ENCODE measurements at places on chromosomes 13 and 19.

- DNase-seq = no peak
Observed at GRCh38 chr19:49514151-49514550, 1.7 kb downstream of the FCGRT start.

GRCh38 chr13:68736961-68737360 lies 1370.7 kb upstream of the ATXN8OS start:
- DNase-seq = no peak

DNA sequence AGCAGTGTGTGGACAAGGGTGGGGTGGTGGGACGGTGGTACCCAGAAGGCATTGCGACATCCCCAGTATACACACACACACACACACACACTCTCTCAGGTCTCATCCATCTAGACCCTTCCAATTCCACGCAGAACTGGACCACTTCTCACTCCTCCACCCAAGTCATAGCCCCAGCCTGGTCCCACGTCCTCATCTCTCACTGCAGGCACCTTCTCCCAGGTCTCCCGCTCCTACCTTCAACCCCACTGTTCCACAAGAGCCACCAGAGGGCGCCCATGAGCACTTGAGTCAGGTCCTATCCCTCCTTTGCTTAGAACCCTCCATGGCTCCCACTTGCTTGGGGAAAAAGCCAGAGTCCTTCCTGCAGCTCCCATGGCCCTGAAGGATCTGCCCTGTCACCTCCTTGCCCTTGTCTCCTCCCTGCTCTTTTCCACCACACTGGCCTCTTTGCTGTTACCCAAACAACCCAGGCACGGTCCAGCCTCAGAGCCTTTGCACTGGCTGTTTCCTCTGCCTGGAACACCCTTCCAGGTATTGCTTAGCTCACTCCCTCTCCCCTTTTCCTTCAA lies 62.6 kb downstream of the IER2 start:
- peak; percentile 75 for DNase-seq

DNA sequence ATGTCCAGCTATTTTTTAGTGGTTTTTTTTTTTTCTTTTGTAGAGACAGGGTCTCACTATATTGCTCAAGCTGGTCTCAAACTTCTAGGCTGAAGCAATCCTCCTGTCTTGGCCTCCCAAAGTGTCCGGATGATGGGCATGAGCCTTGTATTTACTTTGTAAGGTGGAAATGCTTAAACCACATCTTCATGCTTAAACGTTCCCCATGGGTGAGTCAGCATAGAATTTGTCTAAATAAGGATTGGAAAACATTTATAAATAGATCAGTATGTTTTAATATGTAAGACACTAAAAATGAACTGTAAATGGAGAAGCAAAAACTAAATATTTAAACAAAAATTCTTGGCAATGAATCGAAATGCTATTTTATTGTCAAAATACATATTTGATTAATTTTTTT lies 698.0 kb downstream of the PCDH9 start:
- DNase-seq = no peak

- DNase-seq = no peak
Observed at GRCh38 chr13:50629966-50630365, 213.5 kb downstream of the DLEU7 start.

- no peak for DNase-seq
Observed at GRCh38 chr13:95603887-95604555, 40.5 kb downstream of the DZIP1 start.

- no peak for DNase-seq
Observed at GRCh38 chr13:23673354-23673753, 103.1 kb downstream of the TNFRSF19 start.

GRCh38 chr19:57436417-57436816 lies 1.3 kb downstream of the ZNF749 start:
- DNase-seq = no peak

Measured in stimulated activated CD4-positive, alpha-beta T cell treated with anti-CD3 and anti-CD28 coated beads, Interleukin-4, amount 100 ng/mL, for 48 hours (primary cell).